Sigmoid colon (tissue), 7 donors: ENCODE measurements at places on chromosomes 4 and X. TPM values are rescaled to one million over a fixed set of nuclear protein-coding genes. Genes with fewer than 3 reads are reported as not detected.

DNA sequence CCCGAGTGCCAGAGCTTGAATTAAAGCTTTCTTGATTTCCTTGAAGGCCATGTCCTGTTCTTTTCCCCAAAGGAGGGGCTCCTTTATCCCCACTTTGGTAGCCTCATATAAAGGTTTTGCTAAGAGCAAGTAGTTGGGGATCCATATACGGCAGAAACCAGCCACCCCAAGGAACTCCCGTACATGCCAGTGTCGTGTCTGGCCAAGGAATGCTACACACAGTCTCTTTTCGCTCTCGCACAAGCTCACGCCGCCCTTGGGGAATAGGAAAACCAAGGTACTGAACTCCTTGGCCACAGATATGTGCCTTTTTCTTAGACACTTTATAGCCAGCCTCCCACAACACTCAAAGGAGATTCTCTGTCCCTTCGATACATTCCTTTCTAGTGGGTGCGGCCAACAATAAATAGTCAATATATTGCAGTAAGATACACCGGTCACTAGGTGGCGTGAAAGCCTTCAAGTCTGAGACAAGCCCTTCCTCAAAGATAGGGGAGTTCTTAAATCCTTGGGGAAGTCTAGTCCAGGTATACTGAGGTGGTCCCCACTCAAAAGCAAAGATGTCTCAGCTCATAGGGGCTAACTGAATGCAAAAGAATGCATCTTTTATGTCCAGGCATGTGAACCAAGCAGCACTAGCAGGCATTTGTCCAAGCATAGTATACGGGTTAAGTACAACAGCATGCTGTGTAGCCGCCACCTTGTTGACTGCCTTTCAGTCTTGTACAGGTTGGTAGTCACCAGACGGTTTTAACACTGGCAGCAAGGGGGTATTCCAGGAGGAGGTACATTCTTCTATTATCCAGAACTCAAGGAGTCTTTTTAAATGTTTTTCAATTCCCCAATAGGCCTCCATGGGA lies 57.8 kb upstream of the XAGE1B start:
- DNase-seq = no peak

- DNase-seq = no peak
These were observed 53.1 kb downstream of the CCNI start for GRCh38 chr4:77022560-77023179.

MAGED1 gene
- total RNA-seq = 34.6 TPM

GRCh38 chrX:144732588-144732987 lies 514.7 kb upstream of the SPANXN1 start:
- DNase-seq = no peak

- DNase-seq = no peak
These were observed 33.5 kb downstream of the OR13H1 start for GRCh38 chrX:131577413-131577812.

DNA sequence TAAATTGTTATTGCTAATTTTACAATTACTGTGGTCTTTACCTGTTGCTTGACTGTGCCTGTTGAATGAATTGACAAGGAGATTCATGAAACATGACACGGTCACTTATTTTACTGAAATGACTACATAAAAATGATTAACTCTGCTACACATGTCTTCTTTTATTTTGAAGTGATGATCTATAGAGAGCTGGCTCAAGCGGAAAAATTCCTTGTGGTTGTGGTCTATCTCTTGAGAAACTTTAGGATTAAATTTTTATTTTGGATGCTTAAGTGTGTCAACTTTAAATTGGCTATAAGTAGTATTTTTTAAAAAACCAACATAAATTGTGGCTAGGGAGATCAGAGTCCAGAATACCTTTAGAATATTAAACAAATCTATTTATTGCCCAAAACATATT lies 131.8 kb upstream of the PITX2 start:
- no peak for DNase-seq

- DNase-seq = no peak
These were observed 45.4 kb downstream of the SCD5 start for GRCh38 chr4:82753238-82753637.

GRCh38 chr4:123588631-123589241 lies 192.1 kb downstream of the SPRY1 start:
- no peak for DNase-seq

GRCh38 chr4:42078184-42078801 lies 74.2 kb downstream of the BEND4 start:
- no peak for DNase-seq

GRCh38 chr4:30630431-30630830 lies 89.7 kb upstream of the PCDH7 start:
- no peak for DNase-seq

- no peak for DNase-seq
These were observed 223.0 kb downstream of the ARHGAP10 start for GRCh38 chr4:147954850-147955249.

DNA sequence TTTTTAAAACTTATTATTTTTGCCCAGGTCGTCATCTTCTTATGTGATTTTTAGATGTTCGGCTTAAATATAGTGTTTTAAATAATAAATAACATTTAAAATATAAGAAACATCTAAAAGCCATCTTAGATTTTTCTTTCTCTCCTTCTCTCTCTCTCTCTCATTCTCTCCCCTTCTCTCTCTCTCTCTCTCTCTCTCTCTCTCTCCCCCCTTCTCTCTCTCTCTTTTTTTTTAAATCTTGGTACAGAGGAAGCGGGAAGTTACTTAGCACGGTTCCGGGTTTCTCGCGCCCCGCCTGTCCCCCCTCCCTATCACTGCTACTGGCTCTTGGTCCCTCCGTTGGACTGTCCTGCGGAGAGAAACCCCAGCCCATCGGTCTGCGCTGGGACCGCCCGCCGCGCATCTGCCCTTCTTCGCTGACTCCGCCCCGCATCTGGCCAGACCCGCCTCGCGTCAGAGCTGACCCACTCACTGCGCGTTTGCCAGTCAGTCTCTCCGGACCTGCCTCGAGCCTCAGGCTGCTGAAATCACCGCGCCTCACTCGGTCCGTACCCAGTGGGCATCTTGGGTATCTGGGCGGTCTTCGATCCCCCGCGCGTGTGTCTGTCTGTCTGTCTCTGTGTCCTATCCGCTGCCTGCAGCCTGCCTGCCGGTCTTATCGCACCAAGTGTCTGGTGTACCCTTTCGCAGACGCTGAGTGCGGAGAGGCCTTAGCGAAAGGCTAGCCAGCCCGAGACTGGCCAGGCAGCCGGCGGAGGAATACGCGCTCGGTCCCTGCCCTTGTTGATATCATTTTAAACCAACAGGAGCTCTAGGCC lies at the start of gene PABPC5:
TSS of gene PABPC5 (plus strand) at position 489 of the 818 bp plus-strand sequence. CDS start 739 bp downstream, outside the sequence.
- peak; percentile 93 for DNase-seq

- no peak for DNase-seq
These were observed 377.9 kb upstream of the EMCN start for GRCh38 chr4:100895556-100896197.

- no peak for DNase-seq
These were observed 189.8 kb upstream of the ANK2 start for GRCh38 chr4:112859456-112860184.

GRCh38 chrX:153870791-153871360 lies 15.1 kb downstream of the L1CAM start:
- DNase-seq = peak; percentile 61

DNA sequence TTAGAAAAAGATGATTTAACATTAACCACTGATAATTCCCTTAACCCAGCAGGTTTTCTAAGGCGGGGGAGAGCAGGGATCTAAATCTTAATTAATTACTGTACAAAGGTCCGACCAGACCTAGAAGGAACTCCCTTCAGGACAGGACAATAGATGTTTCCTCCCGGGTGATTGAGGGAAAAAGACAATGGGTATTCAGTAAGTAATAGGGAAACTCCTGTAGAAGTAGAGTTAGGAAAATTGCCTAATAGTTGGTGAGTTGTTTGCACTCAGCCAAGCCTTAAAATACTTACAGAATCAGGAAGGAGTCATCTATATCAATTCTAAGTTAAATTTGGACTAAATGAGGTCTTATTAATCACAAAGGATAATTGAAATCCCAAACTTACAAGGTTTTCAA lies 5.8 kb upstream of the SRD5A3 start:
- no peak for DNase-seq

DNA sequence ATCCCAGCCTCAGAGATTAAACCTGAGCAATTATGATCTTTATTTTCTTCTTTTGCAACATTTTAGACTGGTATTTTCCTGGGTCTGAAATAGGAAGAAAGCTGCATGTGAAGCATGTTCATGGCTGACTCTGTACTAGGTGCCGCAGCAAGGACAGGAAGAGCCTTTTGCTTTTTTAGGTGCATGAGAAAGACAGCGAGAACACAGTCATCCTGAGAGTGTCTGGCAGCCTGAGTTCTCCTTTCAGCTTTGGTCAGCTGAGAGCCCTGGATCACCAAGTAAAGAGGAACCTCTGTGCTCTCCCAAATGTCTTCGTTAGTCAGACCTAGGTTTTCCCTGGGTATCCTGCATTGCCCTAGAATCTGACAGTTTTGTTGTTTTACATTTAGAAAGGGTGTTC lies 29.8 kb downstream of the FAM149A start:
- no peak for DNase-seq

- DNase-seq = peak; percentile 72
These were observed 581 bp downstream of the UBE2K start for GRCh38 chr4:39698424-39699009.

GRCh38 chr4:171521726-171522125 lies 291.5 kb upstream of the GALNTL6 start:
- no peak for DNase-seq

ZNF674 gene
- 9.1 TPM for total RNA-seq

TLR2 gene
- 10.2 TPM for total RNA-seq

DNA sequence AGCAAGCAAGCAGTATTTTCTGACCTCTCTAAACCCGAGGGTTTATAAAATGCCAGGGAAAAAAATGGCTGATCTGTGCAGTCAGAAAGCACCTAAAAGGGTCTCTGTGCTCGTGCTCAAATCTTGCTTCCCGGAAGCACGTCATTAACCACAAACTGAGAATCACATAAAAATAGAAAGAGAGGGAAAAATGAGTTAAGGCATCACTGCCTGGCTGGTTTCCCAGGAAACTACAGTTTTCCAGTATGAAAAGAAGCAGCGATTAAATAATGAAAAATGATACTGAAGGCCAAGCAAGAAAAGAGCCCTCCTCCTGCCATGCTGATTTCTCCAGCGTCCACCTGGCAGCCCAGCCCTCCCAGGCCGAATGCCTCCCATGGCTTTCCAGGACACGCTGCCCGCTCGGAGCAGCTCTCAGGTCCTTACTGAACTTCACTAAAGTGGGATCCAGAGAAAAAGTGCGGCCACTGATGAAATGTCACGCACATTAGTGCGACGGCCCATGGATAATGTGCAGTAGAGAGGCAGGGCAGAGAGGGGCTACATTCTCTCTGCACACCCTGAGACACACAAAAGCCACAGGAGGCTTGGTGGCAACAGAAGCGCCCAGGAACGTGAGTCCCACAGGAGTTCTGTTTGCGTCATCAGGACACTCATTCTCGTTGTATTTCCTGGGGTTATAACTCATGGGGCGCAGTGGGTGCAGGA lies 80.4 kb downstream of the WFS1 start:
- no peak for DNase-seq

GRCh38 chr4:16684935-16685334 lies 213.5 kb downstream of the LDB2 start:
- no peak for DNase-seq

- no peak for DNase-seq
These were observed 87.0 kb downstream of the EFNB1 start for GRCh38 chrX:68915778-68916177.

DNA sequence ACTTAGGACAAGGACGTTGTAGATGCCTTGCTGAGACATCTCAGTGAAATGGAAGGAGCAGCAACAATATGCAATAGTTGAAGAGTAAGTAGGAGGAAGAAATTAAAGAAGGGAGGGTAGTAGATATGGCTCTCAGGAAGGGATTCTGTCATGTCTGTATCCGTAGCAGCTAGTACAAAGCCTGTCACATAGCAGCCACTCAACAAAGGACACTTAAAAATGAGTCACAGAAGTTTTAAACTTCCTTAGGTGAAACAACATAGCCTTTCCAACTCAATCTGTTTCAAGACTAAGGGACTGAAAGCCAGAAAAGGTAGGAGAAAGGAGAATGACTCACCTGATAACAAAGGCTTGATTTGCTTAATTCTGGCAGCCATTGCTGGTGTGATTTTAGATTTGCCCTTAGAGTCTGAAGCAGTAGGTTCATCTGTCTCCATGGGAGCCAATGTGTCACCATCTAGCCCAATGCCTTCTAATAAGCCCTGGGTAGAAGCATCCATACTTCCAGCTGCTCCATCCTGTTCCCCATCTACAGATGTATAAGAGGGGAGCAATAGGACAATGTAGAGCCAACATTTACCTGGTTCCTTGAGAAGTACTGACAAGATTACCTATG lies 86.6 kb downstream of the HUWE1 start:
- DNase-seq = no peak

CAMK2D gene
- total RNA-seq = 78.1 TPM

DNA sequence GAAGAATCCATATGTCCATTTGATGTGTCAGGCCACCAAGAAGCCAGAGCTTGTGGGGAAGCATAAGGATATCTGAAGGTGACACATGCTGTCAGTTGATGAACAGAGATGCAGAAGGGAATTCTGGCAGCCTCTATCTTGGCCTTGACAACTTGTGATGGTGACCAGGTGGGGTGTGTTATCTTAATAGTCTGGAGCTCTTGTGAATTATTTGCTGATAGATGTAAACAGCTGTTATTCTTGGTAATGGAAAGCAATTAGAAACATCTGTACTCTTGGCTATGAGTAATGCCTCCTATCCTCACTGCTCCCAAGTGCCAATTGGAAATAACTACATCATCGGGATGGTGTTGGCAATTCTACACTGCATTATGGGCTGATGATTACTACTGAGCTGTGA lies 51.9 kb downstream of the NAA11 start:
- no peak for DNase-seq

NPY1R gene
- total RNA-seq = 0.49 TPM

PROM1 gene
- 4.4 TPM for total RNA-seq

BGN gene
- 181 TPM for total RNA-seq

TECRL gene
- not detected for total RNA-seq

- no peak for DNase-seq
These were observed 270.3 kb upstream of the HS3ST1 start for GRCh38 chr4:11698846-11699590.

- DNase-seq = no peak
These were observed 59.2 kb upstream of the SLC39A8 start for GRCh38 chr4:102404431-102404969.

- DNase-seq = peak; percentile 72
These were observed at the start of gene GPRIN3 for GRCh38 chr4:89307446-89308160. Gene GPRIN3 (minus strand): TSS chr4:89307800. CDS start chr4:89250110, 57,690 bp downstream.

DNA sequence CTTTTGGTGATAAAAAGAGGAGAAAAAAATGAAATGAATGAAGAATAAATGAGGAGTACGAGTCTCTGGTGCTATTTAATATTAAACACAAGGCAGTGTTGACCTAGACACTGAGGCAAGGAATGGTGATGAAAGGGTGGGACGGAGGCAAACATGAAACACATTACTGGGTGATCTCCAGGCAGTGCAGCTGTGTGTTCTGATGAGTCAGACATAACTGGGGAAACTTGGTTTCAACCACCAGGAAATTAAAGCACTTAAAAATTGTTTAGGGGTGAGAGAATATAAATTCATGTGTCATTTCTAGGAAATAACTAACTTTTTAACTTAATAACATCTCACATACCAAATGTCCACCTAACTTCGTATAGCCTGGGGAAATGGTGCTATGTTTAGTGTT lies 19.7 kb upstream of the CXCL6 start:
- DNase-seq = no peak

PPP2R2C gene
- total RNA-seq = 2.8 TPM

CYSLTR1 gene
- total RNA-seq = 1.2 TPM

- DNase-seq = no peak
These were observed 111.2 kb upstream of the TBC1D9 start for GRCh38 chr4:140867356-140867755.
